ENCODE measurements at places on chromosomes 3 and 15. TPM values are rescaled to one million over a fixed set of nuclear protein-coding genes. Genes with fewer than 3 reads are reported as not detected.

GRCh38 chr3:11910971-11911531, 64.4 kb upstream of the TAMM41 start:
- H3K27me3 ChIP-seq = peaks cover 9% of the 10 kb centered on the region
- ATAC-seq = no peak
- H3K36me3 ChIP-seq = no peaks in the 10 kb centered on the region
- no peak overlapping the region for H3K4me3 ChIP-seq

- peak; percentile 54 for ATAC-seq
- no peaks in the 10 kb centered on the region for H3K36me3 ChIP-seq
- no peaks in the 10 kb centered on the region for H3K4me1 ChIP-seq
- H3K27me3 ChIP-seq = no peaks in the 10 kb centered on the region
These were observed 23.9 kb upstream of the FRMD4B start for GRCh38 chr3:69409831-69410230.

DNA sequence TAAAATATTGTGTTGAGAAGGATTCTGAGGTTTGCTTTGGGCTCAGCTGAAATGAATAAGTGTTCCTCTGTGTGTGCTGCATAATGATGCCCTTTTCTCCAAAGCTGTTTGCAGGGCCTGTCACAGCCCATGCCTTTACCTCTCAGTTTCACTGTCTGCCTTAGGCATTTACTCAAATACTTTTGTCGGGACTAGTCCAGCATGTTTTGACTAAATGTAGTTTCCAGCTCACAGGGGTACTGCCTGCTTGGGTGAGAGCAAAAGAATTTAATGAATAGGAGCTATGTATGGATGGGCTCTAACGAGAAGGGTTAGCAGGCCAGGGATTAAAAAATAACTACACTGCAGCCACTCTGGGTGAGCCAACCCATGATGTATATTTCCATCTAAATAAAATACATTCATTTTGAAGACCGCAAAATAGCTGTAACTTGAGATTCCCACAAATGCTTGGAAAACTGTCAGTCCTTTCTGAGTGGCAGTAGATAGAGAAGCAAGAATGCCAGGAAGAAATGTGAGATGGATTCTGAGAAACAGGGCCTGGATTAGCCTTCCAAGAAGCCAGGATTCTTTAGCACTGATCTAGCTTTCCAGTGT, 549.2 kb upstream of the TBL1XR1 start:
- H3K4me3 ChIP-seq = no peak overlapping the region
- no peaks in the 10 kb centered on the region for H3K27me3 ChIP-seq
- H3K27ac ChIP-seq = no peak overlapping the region
- H3K4me1 ChIP-seq = no peaks in the 10 kb centered on the region
- no peak for ATAC-seq

DNA sequence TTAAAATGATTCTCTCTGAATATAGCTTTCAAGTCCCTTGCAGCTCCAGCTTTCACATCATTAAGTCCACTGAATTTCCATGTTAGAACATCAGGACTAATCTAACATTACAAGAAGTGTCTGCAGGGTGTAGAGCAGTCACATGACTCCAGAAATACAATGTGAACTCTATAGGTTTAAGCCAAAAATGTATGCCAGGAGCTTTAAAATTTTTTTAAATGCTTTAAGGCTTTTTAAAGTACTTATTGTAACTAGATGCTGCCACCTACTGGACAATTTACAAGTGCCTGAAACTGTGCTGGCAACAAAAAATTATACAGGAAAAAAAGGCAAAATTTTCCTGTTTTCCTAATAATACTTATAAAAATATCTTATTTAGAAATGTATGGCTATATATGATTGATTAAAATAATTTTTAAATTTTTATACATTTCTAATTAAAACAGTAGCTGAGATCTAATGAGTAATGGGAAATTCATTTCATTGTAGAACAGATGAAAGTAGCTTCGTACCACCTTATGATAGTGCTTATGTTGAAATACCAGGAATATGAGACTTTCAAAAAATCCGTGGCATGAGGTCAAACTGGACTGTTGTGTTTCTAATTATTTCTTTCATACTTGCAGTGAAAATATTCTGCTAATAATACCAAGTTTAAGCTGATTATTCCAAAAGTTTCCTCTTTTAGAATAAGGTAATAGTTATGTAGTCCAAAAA, 25.7 kb downstream of the FSIP1 start:
- ATAC-seq = no peak
- no peaks in the 10 kb centered on the region for H3K36me3 ChIP-seq
- H3K27me3 ChIP-seq = no peaks in the 10 kb centered on the region
- H3K4me3 ChIP-seq = no peak overlapping the region

DNA sequence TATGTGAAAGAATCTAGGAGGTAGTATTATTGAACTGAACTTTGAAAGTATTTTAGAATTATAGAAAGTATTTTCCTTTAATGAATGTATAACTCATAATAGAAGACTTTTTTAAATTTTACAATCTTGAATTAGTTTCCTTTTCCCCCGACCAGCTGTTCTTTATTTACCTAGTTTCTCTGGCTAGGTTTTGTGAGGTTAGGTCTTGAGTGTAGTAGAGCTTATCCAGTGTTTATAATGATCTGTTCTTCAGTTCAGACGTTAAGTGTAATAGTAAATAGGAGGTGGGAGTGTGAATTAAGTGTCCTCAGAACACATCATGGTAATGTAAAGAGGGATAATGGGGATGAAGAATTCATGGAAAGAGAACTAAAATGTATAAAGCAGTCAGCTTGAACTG, 93.8 kb downstream of the MYRIP start:
- H3K27me3 ChIP-seq = no peaks in the 10 kb centered on the region
- no peak overlapping the region for H3K27ac ChIP-seq
- no peaks in the 10 kb centered on the region for H3K36me3 ChIP-seq
- ATAC-seq = no peak
- H3K4me1 ChIP-seq = no peaks in the 10 kb centered on the region

DNA sequence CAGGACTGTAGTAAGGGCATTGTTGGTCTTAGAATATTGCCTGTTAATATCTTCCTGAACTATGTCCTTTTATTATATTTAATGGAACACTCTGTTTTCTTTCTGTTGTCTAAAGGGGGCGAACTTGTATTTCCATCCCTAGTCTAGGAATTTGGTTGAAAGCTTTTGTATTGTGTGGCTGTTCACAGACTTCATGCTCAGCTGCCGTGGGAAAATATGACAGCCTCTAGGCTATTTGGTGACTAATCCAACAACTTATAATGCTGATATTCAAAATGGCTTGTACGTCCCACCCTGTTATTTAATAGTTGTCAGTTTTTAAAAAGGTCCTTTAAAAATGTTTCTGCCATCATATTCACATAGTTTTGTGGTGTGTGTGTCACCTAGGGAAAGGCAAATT, 202.6 kb downstream of the KLHL25 start:
- H3K4me3 ChIP-seq = no peak overlapping the region
- H3K27me3 ChIP-seq = no peaks in the 10 kb centered on the region
- ATAC-seq = no peak
- peaks cover 87% of the 10 kb centered on the region for H3K4me1 ChIP-seq

DNA sequence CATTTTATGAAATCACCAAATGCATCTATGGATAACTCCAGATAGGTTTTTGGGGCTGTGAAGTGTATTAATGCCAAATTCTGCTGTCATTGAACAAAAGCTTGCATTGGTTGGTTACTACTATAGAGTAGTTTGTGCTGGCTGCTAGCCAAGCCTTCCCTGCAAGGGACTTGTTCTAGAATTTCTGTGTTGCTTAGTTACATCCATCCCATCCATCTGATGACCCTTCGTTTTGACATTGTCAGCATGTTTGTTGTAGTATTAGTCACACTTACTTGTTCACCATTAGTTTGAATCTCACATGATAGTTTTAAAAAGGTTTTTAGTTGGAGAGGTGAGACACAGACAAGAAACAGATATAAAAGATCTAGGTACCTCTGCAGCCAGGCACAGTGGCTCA, 7.0 kb upstream of the NIPA2 start:
- no peaks in the 10 kb centered on the region for H3K27me3 ChIP-seq
- H3K4me1 ChIP-seq = no peaks in the 10 kb centered on the region
- no peak overlapping the region for H3K27ac ChIP-seq
- H3K36me3 ChIP-seq = no peaks in the 10 kb centered on the region
- no peak overlapping the region for H3K4me3 ChIP-seq

DNA sequence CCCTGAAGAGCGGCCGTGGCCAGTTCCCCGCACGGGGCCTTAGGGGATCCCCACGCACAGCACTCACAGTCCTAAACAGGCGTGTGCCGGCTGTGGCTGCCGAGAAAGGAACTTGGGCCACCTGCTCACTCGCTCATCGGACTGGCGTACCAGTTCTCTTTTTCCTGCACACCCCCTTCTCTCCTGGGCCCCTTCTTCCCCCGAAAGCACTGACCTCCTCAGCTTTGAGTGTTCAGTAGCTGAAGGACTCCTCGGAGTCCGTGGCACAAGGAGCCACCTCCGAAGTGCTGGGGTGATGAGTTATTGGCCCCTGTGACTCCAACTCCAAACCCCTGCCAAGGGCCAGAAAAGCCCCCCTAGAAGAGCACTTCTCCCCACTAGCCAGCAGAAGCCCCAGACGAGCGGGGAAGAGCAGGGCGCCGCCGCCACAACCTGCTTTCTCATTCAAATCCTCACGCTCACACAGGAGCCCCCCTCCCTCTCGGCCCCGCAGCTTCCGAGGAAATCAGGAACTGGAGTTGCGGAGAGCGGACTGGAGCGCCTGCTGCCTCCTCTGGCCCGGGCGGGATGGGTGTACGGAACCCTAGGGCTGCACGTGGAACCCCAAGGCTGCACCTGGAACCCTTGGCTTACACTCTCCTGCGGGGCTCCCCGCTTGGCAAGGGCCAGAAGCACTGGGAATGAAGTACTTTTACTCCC, at the start of gene PLCH1:
TSS of gene PLCH1 (minus strand) at position 446 of the 699 bp plus-strand sequence. CDS start 40,847 bp downstream, outside the sequence.
- no peaks in the 10 kb centered on the region for H3K4me1 ChIP-seq
- ATAC-seq = peak; percentile 76
- H3K27ac ChIP-seq = no peak within 1 kb of the TSS
- peaks cover 13% of the 10 kb centered on the region for H3K27me3 ChIP-seq
- no peaks in the 10 kb centered on the region for H3K36me3 ChIP-seq
- H3K4me3 ChIP-seq = peak within 1 kb of the TSS; percentile 50

DNA sequence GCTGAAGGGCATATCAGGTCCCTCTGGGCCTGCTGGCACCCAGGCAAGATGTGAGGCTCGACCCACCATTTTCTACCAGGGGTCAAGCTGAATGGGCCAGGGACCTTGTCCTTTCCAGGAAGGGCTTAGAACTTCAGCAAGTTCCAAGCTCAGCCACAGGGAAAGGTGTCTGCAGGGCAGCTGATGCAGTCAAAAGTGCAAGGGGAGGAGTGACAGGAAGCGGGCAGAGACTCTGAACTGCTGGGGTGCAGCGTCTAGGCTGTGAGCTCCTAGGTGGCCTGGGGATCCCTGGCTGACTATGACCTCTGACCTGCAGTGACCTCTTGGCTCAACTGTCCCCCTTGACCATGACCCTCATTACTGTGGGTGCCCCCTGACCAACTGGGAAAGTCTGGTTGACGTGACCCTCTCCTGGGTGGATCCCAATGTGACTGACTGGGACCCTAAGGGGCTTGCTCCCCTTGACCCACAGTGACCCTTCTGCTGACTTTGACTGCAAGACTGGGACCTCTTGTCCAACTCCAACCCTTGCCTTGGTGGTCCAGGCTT, 14.4 kb upstream of the SEC13 start:
- no peak overlapping the region for H3K4me3 ChIP-seq
- no peaks in the 10 kb centered on the region for H3K4me1 ChIP-seq
- ATAC-seq = no peak
- peaks cover 31% of the 10 kb centered on the region for H3K27me3 ChIP-seq

DNA sequence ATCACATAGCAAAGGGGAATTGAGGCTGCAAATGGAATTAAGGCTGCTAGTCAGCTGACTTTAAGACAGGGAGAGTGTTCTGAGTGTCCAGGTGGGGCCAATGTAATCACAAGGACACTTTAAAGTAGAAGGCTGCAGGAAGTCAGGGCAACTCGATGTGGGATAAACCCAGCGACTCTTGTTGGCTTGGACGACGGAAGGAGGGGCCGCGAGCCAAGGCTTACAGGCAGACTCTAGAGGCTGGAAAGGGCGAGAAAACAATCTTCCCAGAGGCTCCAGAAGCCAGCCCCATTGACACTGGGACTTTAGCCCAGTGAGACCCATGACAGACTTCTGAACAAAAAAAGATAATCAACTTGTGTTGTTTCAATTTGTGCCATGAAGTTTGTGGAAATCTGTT, 12.9 kb upstream of the MUSTN1 start:
- ATAC-seq = no peak
- H3K36me3 ChIP-seq = no peaks in the 10 kb centered on the region
- H3K4me3 ChIP-seq = no peak overlapping the region

The MESP1 gene
- total RNA-seq = 0.15 TPM

The SLC12A1 gene
- not detected for total RNA-seq
